AG04450 (cell line): ENCODE measurements at places on chromosomes 7 and 10. TPM values are rescaled to one million over a fixed set of nuclear protein-coding genes. Genes with fewer than 3 reads are reported as not detected.

The SIRT1 gene
- polyA plus RNA-seq, result 12.9 and 16.9 TPM in 2 replicates

The CYP2C18 gene
- not detected in 2 replicates for polyA plus RNA-seq

The SFXN4 gene
- polyA plus RNA-seq, result 14.3 and 17.1 TPM in 2 replicates

The C7orf33 gene
- not detected in 2 replicates for polyA plus RNA-seq

The MOGAT3 gene
- polyA plus RNA-seq, result not detected in 2 replicates

The CPSF4 gene
- polyA plus RNA-seq, result 27.6 and 32.2 TPM in 2 replicates

The COL1A2 gene
- polyA plus RNA-seq, result 4,545 and 4,815 TPM in 2 replicates

The TRIL gene
- polyA plus RNA-seq, result 0.15 and 0.16 TPM in 2 replicates

The STEAP1 gene
- 6.8 and 10.1 TPM in 2 replicates for polyA plus RNA-seq

The ADO gene
- polyA plus RNA-seq, result 13.3 and 17.8 TPM in 2 replicates

The PTF1A gene
- polyA plus RNA-seq, result not detected in 2 replicates

The CYP2E1 gene
- 1.1 and 1.3 TPM in 2 replicates for polyA plus RNA-seq

The ARMS2 gene
- polyA plus RNA-seq, result not detected in 2 replicates

The DNAJC12 gene
- polyA plus RNA-seq, result 6.2 and 8.3 TPM in 2 replicates

The CADPS2 gene
- polyA plus RNA-seq, result 0.35 and 0.41 TPM in 2 replicates

The FKBP6 gene
- polyA plus RNA-seq, result not detected in 2 replicates

The WNT8B gene
- polyA plus RNA-seq, result not detected in 2 replicates

The AKR1C2 gene
- 8.2 and 16.3 TPM in 2 replicates for polyA plus RNA-seq

The EBF3 gene
- polyA plus RNA-seq, result 0.01 TPM in 1 of 2 replicates, not detected in the other

The RBM28 gene
- 18.8 and 19.0 TPM in 2 replicates for polyA plus RNA-seq

The ANKRD2 gene
- 0.05 and 0.06 TPM in 2 replicates for polyA plus RNA-seq

The ATOH7 gene
- polyA plus RNA-seq, result 0.06 TPM in 1 of 2 replicates, not detected in the other

The CPA1 gene
- 0.07 and 0.09 TPM in 2 replicates for polyA plus RNA-seq

The CYP2C9 gene
- polyA plus RNA-seq, result not detected in 2 replicates

The PRSS37 gene
- polyA plus RNA-seq, result not detected in 2 replicates

The LYZL1 gene
- polyA plus RNA-seq, result not detected in 2 replicates

The SNCG gene
- 4.6 and 5.3 TPM in 2 replicates for polyA plus RNA-seq

The POLR1F gene
- 14.8 and 23.6 TPM in 2 replicates for polyA plus RNA-seq

The RSPH10B2 gene
- polyA plus RNA-seq, result not detected in 2 replicates

The CDK5 gene
- 23.8 and 27.2 TPM in 2 replicates for polyA plus RNA-seq

The ZNF727 gene
- polyA plus RNA-seq, result not detected in 2 replicates

The RAPGEF5 gene
- 0.16 and 0.22 TPM in 2 replicates for polyA plus RNA-seq

The SPDYE3 gene
- polyA plus RNA-seq, result not detected in 2 replicates

The CRPPA gene
- 0.92 and 1.1 TPM in 2 replicates for polyA plus RNA-seq

The ARHGEF35 gene
- polyA plus RNA-seq, result 0.10 and 0.20 TPM in 2 replicates

The INTS1 gene
- polyA plus RNA-seq, result 9.0 and 13.1 TPM in 2 replicates

The VOPP1 gene
- 85.9 and 88.4 TPM in 2 replicates for polyA plus RNA-seq

The VSTM4 gene
- polyA plus RNA-seq, result 3.6 and 3.9 TPM in 2 replicates

The STMP1 gene
- polyA plus RNA-seq, result 39.3 and 48.2 TPM in 2 replicates

The DYNC1I1 gene
- polyA plus RNA-seq, result 0.02 and 0.06 TPM in 2 replicates

The GSDME gene
- polyA plus RNA-seq, result 58.3 and 63.8 TPM in 2 replicates

The LRRC17 gene
- polyA plus RNA-seq, result 813 and 964 TPM in 2 replicates

The RAB19 gene
- not detected in 2 replicates for polyA plus RNA-seq

The GNG11 gene
- 13.8 and 19.7 TPM in 2 replicates for polyA plus RNA-seq

The WEE2 gene
- polyA plus RNA-seq, result not detected in 2 replicates

The PLEKHS1 gene
- polyA plus RNA-seq, result not detected in 2 replicates

The GLCCI1 gene
- polyA plus RNA-seq, result 8.1 and 13.5 TPM in 2 replicates

The SMO gene
- polyA plus RNA-seq, result 20.8 and 26.5 TPM in 2 replicates

The H2BK1 gene
- polyA plus RNA-seq, result not detected in 2 replicates

The AASS gene
- polyA plus RNA-seq, result 14.5 and 16.1 TPM in 2 replicates

The OR13A1 gene
- polyA plus RNA-seq, result not detected in 2 replicates

The OPN1SW gene
- not detected in 2 replicates for polyA plus RNA-seq

The KLF14 gene
- not detected in 2 replicates for polyA plus RNA-seq

The NPSR1 gene
- not detected in 2 replicates for polyA plus RNA-seq

The TBL2 gene
- 34.7 and 45.8 TPM in 2 replicates for polyA plus RNA-seq

The FAM149B1 gene
- 35.8 and 42.9 TPM in 2 replicates for polyA plus RNA-seq

The MYPN gene
- polyA plus RNA-seq, result 2.6 and 2.9 TPM in 2 replicates

The METTL2B gene
- 22.1 and 25.9 TPM in 2 replicates for polyA plus RNA-seq

The NUTM2B gene
- polyA plus RNA-seq, result 0.11 TPM in 1 of 2 replicates, not detected in the other

The ZNF804B gene
- not detected in 2 replicates for polyA plus RNA-seq
